Adipocyte (in vitro differentiated cells): ENCODE measurements at places on chromosomes 1 and 21.
A peak's percentile ranks its signal among the peaks of the same experiment; 100 is the strongest.

GRCh38 chr1:216621536-216621935 is 101.7 kb downstream of the ESRRG start:
- DNase-seq, result no peak

DNA sequence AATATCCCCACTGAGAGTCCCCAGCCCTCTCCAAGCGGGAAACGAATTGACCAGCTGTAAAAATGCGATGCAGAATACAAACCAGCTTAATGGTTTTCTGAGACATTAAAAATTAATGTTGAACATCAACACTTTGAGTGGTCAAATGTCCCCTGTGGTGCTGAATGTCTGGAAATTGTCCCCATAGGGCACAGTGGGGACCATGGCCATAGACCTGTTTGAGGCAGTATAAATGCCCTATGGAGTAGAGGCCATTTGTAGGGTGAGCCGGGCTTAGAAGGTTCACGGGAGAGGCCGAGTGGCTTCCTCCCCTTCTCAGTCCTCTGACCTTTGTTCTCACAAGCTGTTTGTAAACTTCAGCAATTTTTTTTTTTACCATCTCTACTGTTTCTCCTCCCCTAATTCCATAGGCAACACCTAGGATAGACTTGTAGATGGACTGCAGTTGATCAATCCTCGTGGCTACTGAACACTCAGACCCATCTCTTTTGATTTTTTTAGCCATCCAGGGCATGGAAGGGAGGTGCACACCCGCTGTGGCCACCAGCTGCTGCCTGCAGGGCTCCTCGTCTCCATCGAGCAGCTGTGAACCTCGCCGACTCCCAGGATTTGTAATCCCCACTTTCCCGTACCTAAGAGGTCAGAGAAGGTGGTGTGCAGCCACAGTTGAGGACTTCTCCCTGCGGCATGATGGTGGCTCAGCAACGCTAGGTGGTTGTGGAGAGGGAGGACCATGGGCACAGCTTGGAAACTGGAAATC is 41.0 kb downstream of the KAZN start:
- DNase-seq, result no peak

DNA sequence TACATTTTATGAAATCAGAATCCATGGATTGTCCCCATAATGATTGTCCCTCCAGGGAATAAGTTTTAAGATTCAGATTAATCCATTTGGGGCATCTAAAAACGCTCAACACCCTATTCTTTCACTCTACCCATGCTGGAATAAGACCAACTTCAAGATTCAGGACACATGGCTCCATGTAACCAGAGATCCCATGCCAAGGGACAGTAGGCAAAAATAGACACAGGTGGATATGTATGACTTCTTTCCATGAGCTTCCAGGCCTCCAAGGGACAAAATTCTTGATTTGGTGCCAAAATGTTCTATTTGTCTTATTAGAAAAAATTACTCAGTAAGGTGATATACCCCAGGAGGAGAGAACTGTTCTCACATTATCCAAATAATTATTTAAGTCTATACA is 178.8 kb downstream of the NRIP1 start:
- no peak for DNase-seq

GRCh38 chr1:100542285-100542684 is 4.3 kb downstream of the GPR88 start:
- no peak for DNase-seq

- DNase-seq, result no peak
Observed at GRCh38 chr1:121445679-121446078, 260.9 kb downstream of the SRGAP2C start.

DNA sequence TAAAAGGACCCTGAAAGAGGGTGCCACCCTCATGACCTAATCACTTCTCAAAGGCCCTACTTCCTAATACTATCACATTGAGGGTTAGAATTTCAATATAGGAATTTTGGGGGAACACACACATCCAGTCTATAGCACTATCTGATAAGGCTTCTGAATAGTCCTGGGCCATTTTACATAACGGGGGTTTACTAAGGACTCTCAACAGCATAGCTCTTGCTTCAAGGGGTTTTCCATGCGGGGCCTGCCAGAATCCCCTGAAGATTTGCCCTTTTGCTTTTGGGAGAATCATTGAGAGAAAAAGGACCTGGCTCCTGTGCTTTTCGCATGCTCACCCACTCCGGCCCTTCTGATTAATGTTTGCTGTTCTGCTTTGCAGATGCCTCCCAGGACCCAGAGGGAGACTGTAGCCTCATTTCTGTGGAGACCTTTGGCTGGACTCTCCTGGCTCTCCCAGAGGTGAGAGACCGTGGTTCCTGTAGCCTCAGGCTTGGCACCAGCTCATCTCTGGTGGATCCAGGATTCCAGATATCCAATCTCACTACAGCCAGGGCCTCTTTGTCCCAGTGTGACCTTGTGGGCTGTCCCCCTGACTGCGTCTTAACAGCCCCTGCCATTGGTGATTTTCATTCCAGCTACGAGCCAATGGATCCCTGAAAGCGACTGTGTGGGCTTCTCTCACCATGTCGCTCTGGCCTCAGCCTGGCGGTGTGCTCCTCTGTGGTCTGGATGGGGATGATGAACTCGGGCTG is 72.6 kb downstream of the DDR2 start:
- DNase-seq, result no peak

DNA sequence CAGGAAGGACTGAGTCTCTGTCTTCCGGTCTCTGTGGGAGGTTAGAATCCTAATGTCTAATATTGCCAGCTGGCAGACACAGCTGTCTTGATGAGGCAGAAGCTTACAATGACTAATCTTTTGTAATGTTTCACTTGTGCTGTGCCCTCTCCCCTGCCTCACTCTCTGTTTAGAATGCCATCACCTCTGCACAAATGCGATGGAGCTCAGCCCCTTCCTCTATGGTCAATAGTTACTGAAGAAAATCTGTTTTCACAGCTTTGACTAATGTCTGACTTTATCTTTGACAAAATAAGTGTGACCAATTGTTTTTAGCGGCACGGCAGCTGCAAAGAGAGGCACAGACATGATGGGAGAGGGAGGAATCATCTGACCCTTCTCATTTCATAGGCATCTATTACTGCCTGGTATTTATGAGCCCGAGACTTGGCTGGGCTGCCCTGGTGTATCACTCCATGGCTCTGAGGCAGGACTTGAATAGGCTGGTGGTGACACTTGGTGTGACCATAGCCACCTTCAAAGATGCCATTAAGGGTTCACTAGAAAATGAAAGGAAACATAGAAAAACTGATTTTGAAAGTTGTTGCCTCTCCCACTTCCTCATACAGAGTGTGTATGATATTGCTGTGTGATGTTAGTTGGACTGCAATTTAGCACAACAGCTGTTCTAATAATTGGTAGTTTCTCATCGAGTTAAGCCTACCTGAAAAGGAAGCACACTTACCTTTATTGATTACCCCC is 163.2 kb upstream of the NBPF11 start:
- no peak for DNase-seq

- no peak for DNase-seq
Observed at GRCh38 chr1:205262731-205263171, 35.0 kb downstream of the TMCC2 start.

GRCh38 chr1:161013488-161014230 is 7.3 kb downstream of the F11R start:
- DNase-seq, result peak; percentile 55

DNA sequence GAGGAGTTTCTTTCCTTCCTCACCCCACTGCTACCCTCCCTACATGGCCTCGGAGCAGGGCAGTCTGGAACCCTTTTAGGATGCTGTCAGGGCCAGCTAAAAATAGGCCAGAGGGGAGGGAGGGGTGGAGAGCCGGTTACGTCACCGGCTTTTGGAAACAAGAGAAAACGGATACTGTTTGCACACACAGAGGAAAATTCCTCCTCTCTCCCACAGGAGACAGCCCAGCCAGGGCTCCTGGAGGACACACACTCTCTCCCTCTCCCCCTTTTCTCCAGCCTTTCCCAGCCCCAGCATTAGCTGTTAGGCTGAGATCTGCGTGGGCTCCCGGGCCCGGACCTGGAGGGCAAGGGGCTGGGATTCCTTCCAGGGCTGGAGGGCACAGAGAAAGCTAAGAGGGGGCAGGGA is 20.0 kb upstream of the ALDH4A1 start:
- DNase-seq, result peak; percentile 96

DNA sequence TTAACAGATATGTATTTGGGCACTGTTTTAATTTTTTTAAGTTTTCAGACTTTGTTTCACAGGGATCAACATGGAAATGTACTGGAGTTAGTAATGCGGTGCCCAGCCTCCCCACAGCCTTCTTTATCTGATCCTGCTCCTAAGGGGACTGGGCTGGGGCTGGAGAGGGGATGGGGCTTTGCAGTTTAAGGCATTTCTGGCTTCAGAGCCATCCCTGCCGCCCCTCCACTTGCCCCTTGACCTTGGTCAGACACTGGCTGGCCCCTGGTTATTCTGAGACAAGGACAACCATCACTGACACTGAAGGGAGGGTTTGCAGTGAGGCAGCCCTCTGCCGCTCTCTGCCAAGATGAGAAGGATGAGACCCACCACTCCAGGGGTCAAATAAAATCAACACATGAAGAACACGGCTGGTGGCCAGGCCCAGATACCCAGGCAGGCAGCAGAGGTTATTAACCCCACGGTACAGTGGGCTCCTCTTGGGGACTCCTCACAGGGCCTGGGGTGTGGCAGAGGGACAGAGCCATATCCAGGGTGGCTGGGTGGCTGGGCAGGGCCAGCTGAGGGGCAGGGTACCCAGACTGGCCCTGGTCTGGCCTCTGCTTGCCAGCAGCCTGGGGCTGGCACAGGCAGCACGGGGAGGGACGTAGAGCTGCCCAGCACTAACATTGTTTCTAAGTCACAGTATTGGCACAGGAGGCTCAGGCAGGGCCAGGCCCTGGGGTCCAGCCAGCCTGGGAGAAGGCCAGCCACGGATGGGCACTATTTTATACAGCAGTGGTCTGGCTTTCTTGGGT is 7.2 kb upstream of the UBE2U start:
- no peak for DNase-seq

DNA sequence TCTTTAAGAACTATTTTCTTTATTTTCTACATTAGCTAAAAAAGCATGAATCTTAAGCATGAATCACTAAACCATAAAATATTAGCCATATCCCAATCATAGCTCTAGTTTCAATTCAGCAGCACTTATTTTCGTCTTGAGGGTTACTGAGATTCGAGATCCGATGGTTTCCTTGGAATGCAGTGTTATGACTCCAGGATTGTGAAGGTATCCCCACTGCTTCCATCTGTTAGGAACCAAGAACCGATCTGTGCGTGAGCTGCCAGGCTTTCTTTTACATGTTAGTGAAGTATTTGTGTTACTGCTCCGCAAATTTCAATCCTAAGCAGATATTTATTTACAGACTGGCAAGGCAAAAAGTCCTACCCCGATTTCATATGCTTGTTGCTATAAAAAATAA is 18.8 kb downstream of the TNFRSF9 start:
- DNase-seq, result no peak

DNA sequence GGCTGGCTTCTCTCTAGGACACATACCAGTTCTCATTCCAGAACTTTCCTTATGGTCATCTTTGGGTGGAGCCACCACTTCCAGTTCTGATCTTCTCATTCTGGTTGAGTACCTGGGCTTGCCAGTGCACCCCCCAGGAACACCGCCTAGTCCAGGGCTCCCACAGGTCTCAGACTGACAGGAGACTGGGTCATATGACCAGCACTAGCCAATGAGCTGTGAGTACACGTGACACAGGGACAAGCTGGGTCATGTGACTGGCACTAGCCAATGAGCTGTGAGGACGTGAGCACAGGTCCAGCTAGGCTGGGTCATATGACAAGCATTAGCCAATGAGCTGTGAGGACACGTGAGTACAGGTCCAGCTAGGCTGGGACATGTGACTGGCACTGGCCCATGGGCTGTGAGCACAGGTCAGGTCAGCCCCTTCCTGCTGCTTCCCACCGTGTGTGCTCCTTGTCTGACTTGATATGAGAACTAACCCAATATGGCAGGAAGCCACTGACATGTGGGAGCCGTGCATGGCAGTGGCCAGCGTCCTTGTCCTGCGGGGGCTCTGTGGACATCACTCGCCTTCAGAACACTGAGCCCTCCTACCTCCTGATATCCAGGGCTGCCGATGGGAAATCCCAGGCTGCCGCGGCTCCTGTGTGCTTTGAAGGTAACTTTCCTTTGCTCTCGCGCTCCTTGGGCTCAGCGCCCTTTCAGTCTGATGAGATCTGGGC is 22.7 kb downstream of the KRTAP10-1 start:
- DNase-seq, result no peak

- no peak for DNase-seq
Observed at GRCh38 chr1:48115835-48116234, 106.7 kb upstream of the SLC5A9 start.

- no peak for DNase-seq
Observed at GRCh38 chr1:187270256-187270655, 441.5 kb downstream of the PLA2G4A start.

GRCh38 chr1:48960320-48960719 is 183.6 kb upstream of the BEND5 start:
- no peak for DNase-seq

DNA sequence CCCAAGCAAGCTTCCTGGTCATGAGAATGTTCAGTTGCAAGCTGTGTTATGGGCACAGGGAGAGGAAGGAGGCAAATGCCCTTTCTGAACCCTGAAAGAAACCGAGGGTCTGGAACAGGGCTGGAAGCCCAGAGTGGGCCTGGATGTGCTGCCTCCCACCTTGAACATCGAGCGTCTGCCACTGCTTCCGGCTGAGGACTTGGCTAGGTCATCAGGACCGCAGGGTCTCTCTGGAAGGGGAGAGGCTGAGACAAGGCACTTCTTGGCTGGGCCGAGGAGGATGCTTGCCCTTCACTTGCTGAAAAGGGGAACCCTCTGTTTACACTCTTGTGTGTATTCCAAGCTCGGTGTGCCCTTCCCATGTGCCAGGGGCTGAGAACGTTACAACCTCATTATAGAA is 168.0 kb upstream of the C1orf174 start:
- DNase-seq, result no peak

GRCh38 chr1:166302989-166303758 is 136.4 kb upstream of the FAM78B start:
- no peak for DNase-seq

DNA sequence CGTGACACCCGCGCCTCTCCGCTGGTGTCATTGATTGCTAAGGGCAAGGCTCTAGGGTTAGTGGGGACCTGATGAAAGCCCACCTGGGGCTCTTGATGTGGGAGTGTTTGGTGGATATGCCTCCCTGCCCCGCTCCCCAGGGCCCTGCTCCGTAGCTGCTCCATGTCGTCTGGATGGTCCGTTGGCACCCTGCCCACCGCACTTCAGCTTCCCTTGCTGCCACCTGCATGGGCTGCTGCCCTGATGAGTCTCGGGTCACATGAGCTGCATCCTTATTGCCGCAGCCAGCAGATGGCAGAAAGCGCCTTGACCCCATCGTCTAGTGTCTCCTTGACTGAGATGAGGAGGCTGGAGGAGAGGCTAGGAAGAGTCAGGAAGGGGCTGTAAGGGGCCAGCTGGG is 439.4 kb downstream of the CAMTA1 start:
- DNase-seq, result no peak
